NCI-H460 (cell line): ENCODE measurements at places on chromosomes 1 and 21. TPM values are rescaled to one million over a fixed set of nuclear protein-coding genes. Genes with fewer than 3 reads are reported as not detected.

Gene GMEB1
- 5.6 and 7.0 TPM in 2 replicates for total RNA-seq

GRCh38 chr1:219236933-219237610, 63.4 kb downstream of the LYPLAL1 start:
- no peak for DNase-seq

Gene AMY1C
- not detected in 2 replicates for total RNA-seq

DNA sequence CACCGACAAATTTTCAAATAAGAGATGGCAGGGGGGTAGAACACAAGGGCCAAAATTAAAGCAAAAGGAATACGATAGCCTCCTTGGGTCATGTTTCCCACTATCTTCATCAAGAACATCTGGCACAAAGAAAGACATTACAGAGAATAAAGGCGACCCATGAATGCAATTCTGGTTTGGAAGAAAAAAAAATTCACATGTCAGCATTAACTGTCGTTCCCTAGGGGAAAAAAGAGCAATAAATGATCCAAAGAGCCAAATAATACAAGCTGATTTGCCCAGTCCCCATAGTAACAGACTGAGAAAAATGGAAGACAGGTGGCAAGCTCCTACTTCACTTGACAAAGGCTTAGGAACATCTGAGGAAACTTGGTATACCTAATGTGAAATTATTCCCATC, 4.5 kb downstream of the STIL start:
- no peak for DNase-seq
